ENCODE measurements at places on chromosomes 3 and 15.

DNA sequence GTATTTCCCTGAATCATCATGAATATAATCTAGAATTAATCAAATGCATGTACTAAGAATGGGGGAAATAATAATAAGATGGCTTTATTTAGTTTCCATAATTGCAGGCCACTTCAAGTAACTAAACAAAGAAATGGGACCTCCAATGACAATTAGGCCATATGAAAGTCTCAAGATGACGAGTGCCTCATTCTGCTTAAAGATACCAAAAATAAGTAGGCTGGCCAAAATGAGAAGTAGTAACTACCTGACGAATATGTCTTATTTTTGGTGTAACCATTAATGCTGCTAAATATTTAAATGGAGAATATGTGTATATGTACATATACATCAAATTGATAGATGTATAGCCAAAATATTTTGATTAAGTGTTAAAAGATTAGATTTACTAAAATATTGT is 932.6 kb downstream of the EPHA3 start:
- DNase-seq, result no peak

DNA sequence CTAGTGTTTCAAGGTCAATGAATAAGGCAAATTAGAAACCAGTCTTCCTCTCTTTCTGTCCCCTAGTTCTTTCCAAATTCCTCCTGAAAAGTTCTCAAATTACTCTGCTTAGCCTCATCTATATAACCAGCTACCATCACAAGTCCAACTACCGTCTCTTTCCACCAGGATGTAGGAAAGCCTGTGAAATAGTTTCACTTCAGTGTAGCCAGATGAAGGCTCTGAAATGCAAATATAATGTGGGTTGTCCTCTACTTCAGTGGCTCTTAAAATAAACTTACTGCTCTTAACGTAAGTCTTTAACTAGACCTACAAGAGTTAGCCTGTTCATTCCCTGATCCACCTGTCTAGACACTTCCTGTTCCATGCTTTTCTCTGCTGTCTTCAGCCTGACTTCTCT is 827.7 kb downstream of the ROBO1 start:
- no peak for DNase-seq

GRCh38 chr3:73401059-73401458 is 223.7 kb downstream of the PDZRN3 start:
- no peak for DNase-seq

DNA sequence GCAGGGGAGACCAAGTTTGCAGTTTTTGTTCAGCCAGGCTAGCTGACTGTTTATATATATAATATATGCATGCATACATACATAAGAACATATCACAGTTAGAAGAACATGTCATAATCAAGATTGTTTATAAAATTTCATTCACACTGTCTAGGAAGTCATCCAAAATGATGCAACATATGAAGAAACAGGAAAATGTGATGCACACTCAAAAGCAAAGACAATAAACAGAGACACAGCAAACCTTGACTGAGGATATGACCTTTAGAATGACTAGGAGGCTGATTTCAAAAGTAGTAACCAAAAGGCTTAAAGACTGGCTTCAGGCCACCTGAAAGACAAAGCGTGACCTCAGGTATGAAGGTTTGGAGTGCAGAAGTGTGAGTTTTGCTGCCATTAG is 166.2 kb upstream of the NDN start:
- no peak for DNase-seq

DNA sequence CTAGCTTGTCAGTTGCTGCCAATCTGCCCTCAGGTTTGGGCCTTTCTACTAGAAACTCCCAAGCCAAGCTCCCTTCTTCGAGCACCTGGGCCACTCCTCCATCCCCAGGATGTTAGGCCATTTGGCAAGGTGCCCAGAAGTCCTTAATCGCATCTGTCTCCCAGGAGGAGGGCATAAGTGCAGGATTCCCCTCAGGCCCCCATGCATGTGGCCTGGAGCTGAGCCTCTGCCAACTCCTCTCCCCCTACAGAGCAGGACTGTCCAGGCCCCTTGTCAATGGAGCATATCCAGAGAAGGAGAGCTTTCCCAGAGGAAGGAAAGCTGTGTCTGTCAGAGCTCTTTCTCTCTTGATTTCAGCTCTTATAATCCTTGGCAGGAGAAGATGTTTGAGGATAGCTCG is 182.6 kb upstream of the ROPN1 start:
- DNase-seq, result no peak

DNA sequence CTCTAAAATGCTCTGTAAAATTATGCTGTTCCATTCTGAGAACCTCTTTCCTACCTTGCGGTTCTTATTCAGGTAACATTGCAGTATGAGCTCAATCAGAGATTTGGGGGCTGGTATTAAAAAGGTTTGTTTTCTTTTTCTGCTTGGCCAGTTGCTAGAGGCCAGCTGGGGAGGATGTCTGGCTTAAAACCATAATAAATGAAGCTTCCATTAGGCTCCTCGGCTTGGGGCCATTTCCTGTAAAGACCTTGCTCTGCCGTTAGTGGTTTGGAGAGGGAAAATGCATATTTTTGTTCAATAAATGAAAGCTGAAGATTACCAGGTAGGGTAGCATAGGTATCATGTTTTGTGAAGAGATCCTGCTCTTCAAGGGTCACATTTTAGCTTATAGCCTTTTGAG is 55.2 kb downstream of the MCTP2 start:
- DNase-seq, result no peak

DNA sequence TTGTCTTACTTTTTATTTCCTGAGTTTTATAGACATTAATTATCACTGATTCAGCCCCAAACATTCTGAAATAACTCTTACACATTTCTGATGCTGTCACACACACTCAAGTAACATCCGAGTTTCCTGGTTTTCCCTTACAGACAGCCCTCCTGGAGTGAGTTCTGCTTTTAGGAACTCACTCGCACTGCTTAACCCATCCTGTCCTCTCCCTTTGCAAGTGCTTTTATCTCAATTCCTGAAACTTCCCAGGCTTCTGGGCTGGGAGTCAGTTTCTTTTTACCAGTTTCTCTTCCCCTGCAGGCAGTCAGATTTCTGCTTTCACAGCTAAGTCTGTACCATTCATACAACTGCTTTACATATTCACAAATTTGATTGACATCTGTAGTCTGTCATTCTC is 15.6 kb upstream of the SH3GL3 start:
- DNase-seq, result no peak

- no peak for DNase-seq
Observed at GRCh38 chr3:121152573-121152972, 244.6 kb downstream of the STXBP5L start.

DNA sequence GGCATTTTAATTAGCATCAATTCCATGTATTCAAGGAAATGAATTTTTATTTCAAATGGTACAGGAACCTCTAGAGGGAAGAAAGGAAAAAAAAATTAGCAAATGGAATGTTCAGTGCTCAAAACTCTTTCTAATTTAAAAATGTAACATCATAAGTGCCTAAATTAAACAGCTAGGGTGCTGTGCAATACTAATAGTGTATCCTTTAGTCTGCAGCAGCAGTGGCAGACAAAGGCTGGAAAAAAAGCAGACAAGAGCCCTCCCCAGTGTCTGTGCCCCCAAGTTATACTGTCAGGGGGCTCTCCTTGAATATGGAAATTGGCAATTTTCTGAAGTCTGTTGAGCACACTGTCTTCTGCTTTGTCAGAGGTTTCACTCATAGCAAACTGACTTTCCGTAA is 159.5 kb downstream of the CLSTN2 start:
- DNase-seq, result no peak

- no peak for DNase-seq
Observed at GRCh38 chr15:59244337-59244736, 37.7 kb downstream of the LDHAL6B start.

DNA sequence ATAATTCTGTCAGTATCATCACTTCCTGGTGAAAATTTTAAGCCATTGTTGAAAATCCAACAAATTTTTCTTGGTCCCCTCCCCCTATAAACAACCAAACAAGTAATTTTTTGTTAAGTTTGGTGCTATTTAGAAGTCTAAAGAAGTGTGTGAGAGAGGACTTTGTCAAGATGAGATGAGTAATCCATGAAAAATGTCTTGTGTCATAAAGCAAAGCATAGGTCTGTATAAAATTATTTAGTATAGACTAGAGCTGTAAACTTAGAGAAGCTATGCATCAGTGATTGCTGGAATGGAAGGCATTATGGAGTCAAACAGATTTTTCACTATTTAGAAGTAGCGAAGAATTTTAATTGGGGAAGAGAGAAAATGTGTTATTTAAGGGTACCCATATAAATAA is 31.4 kb downstream of the MAPK6 start:
- DNase-seq, result no peak

DNA sequence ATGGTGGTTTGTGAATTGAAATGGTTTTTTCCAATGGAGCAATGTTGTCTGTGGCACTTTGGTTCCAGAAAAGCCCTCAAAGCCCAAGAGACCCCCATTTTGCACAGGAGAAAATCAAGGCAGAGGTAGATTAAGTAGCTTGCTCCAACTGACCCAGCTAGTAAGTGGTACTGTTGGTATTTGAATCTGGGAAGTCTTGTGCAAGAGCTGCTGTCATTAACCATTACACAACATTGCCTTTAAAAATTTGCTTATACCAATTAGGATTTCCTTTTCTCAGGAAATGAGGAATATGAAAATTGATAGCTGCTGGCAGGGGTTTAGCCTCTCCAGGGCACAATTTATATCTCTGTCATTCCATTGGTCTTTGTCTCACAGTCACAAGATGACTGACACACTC is 102.4 kb upstream of the UBE3A start:
- DNase-seq, result no peak

DNA sequence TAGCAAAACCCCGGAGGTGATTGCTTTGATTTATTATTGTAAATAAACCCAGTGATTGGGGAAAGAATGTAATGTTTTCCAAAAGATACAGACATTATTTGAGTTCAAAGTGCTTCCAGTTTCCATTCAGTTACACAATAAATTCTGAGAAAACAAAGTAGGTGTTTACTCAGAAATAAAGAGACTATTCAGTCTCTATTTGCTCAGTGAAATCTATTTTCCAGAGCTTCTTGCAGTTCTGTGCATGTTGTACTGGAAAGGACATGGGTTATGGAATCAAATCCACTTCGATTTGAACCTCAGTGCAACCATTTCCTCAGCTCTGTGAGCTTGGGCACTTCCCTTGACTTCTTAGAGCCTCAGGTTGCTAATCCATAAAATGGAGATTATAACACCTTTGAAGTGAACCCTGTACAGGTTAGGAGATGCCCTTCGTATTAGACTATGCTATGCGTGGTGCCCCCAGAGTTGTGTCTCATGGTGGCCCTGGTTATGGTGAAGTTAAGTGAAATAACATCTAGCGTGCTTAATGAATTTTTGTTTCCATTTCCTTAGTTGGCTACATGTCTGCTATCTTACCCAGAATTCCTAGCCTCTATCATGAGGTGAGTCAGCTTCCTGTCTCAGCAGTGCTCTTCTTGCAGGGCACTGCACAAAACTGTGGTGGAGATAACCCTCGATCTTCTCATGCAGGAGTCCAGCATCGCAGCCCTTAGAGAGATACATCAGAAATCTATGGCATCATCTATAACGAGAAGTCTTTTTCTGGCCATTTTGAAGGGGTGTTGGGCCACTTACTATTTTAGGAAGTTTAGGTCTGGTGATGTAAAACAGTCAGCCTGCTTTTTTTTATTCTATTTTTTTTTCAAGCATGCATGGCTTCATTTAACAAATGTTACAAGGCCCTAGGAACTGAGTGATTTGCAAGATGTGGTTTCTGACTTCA is 97.7 kb downstream of the RPL39L start:
- no peak for DNase-seq

DNA sequence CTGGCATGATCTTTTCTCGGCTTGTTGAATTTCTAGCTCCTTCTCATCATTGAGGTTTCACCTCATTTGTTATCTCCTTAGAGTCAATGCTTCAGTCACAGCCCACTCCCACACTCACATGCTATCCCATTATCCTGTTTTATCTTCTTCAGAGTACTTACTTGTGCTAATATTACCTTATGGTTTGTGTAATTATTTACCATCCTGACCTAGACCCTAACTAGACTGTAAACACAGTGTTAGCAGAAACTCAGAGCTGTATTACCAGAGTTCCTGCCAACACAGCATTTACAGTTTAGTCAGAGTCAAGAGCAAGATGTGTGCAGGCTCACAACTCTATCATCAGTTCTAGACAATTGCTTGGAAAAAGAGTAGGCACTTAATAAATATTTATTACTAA is 144.7 kb downstream of the OTOL1 start:
- DNase-seq, result no peak

GRCh38 chr15:52379395-52380106 is 83.9 kb upstream of the MYO5C start:
- no peak for DNase-seq

- DNase-seq, result no peak
Observed at GRCh38 chr15:41901431-41901830, 7.6 kb upstream of the SPTBN5 start.

GRCh38 chr3:196251918-196252317 is 35.6 kb downstream of the SLC51A start:
- no peak for DNase-seq

GRCh38 chr15:89648106-89649012 is 6.9 kb downstream of the KIF7 start:
- DNase-seq, result no peak

DNA sequence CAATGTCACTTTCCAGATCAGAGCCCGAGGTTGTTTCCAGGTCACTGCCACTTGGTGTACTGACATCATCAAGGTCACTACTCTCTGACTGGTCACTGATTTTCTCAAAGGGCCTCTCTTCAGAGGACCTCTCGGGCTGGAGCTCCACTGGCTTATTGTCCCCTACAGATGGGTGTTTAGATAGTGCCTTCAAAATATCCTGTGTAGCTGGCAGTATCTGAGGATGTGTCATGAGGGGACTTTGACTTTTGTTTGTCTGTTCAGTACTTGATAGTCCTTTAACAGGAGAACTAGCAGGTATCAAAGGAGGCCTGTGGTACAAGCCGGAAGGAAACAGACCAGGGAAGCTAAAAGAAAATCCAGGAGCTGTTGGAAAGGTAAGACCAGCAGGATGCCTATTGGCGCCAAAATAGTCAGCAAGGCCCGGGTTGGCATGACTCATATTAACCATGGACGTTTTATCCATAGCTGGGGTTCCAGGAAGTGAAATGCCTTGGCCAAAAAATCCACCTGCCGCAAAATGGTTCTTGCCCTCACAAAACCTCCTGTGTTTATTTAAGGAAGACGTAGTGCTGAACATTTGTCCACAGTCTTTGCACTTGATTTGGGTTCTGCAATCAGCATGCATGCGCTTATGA is 547.3 kb downstream of the MECOM start:
- no peak for DNase-seq

DNA sequence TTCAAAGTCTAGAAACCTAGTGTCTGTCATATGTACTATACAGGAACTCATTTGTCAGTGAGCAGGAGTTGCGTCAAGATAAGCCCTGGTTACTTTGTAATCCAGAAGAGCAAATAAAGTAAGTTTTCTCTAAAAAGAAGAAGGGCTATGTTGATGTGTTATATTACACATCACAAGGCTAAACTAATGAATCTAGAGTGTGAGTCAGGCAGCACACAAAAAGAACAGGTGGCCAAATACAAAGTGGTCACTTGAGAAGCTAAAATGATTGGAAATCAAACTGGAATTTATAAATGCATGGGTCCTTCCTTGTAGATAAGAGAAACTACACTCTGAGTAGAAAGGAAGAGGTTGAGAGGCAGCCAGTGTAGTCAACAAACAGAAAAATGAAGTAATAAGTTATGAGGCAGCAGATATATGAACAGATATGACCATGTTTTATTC is 771.6 kb downstream of the DIPK2A start:
- DNase-seq, result no peak

Measured in stimulated activated CD8-positive, alpha-beta memory T cell treated with anti-CD3 and anti-CD28 coated beads, Interleukin-15, amount 100 ng/mL, for 4 hours (primary cell).